Left lung (tissue), 14 donors: ENCODE measurements at places on chromosomes 1 and 21. TPM values are rescaled to one million over a fixed set of nuclear protein-coding genes. Genes with fewer than 3 reads are reported as not detected.

The NHLH2 gene
- polyA plus RNA-seq, result not detected

The NR1I3 gene
- 1.5 TPM for polyA plus RNA-seq

The RASAL2 gene
- polyA plus RNA-seq, result 35.2 TPM

The ICOSLG gene
- 2.3 TPM for polyA plus RNA-seq

The CD247 gene
- polyA plus RNA-seq, result 1.9 TPM

The GJB4 gene
- not detected for polyA plus RNA-seq

The PDZK1 gene
- polyA plus RNA-seq, result 2.1 TPM

The GSTM5 gene
- 61.1 TPM for polyA plus RNA-seq

DNA sequence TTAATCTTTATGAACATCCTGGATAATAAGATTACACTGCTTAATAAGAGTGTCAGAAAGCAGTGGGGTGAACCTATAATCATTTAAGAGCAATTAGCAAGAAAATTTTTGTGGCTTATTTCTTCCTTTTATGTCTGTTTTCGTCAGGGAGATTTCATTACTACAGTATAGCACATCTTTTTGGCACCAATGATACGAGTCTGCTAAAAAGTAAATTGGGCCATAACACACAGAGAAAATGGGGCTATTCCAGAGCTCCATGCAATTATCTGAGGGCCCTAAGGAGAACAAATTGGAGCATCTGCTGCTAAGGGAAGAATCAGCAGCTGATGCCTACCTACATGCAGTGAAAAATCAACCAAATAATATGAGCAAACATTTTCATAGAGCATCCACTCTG lies 330.3 kb upstream of the NCAM2 start:
- no peak for DNase-seq

DNA sequence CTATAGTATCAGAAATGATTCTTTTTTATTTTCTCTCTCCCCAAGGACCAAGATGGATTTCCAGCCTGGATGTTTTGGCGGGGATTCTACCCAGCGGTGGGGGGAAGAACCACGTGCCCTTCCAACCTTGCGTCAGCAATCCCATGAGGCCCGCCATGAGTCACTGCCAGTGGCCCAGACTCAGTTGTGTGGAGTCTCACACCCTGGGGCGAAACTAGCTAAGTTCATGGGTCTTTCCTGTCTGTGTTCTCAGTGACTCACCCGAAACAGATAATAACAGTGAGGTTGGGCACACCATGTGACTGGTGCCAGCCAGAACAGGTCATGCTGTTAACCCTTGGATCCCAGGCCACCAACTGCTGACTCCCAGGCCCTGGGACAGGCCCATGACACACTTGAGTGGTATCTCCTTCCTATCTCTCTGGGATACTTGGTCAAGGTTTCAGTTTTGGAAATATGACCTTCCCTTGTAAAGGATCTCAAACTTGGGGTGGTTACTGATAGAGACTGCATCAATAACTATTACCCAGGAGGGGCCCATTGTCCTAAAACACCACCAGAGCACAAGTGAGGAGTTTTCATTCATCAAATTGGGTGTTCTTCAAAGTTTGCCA lies 98.0 kb upstream of the DUSP10 start:
- no peak for DNase-seq

GRCh38 chr1:41536361-41536802 lies 51.9 kb upstream of the EDN2 start:
- no peak for DNase-seq

GRCh38 chr1:19484798-19485361 lies 459 bp downstream of the CAPZB start:
- no peak for DNase-seq

DNA sequence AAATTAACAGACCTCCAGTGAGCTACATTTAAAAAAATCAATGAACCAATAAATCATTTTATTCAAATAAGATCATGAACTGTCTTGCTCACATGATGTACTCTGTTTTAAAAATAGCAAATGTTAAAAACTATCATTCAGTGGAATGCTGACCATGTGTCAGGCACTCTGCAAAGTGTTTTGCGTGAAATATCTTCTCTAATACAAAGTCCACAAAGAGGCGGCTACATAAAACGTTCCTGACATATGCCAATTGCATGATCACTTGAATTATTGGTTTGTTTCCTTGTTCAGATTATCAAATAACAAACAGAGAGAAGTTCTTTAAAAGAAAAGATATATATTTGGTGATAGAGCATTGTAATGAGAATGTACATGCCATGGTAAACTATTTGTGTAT lies 10.7 kb downstream of the FMO2 start:
- DNase-seq, result no peak

DNA sequence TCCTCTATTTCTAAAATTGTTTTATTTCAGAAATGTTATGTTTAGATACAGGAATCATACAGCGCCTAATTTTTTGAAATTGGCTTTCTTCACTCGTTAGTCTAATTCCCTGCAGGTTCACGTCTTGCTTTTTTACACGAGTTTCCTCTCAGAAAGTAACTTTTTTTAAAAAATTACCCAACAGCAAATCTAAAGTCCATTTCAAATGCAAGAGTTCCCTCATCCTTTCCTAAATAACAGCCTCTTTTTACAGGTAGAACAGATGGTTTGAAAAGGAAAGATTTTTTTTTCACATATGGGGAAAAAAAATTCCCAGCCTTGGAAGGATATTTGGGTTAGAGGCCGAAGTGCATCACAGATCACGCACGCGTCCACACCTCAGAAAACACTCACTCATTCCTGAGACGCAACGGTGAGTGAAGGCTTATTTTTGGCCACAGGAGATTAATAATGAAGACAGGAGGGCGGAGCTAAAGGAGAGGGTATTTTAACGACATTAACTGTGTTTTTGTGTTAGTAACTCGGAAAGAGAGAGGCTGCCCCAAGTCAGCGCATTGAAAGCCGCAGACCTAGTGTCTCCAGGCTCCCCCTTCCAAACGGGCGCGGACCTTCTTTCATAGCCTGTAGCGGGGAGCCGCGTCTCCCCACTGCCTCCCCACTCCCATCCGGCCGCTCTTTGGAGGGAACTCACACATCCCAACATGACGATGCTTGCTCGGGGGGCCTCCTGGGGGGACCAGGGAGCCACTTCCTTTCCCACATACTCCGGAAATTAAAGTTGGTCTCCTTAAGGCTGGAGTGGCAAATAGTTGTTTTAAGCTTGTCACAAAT lies 969 bp upstream of the RIPK4 start:
- no peak for DNase-seq

- DNase-seq, result no peak
Observed at GRCh38 chr1:31930836-31931592, 7.2 kb downstream of the PTP4A2 start.

GRCh38 chr1:76142771-76143540 lies 68.4 kb downstream of the ST6GALNAC3 start:
- DNase-seq, result no peak

DNA sequence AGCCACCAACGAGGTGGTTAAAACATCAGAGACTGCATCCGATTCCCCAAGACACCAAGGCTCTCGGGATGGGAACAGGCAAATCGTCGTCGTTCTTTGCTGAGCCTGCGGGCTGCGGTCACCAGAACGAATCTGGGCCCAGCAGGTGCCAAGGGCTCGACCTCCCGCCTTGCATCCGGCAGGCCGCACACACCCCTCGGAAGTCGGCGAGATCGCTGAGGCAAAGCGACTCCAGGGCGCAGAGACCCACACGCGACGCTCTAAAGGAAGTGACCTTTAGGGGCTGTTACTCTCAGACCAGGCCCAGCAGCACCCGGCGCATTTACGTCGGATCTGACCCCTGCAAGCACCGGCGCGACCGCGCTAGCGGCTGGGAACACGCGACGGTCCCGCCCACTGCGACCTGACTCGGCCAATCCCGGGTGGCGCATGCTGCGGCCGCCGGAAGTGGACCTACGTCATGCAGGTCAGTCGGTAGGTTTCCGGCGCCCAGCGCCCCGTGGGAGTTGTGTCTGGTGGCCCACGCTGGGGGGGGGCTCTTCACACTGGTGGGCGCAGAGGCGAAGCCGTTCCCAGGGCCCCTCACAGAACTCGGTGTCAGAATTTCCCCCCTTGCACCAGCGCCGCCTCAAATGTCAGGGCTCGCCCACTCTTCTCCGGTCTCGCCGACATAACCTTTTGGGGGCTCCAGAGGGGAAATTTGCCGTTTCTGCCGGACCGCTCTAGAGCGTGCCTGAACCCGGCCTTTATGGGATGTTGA lies 7.5 kb upstream of the PARK7 start:
- DNase-seq, result peak; percentile 83

GRCh38 chr1:246705368-246705767 lies 18.8 kb upstream of the SCCPDH start:
- DNase-seq, result no peak

DNA sequence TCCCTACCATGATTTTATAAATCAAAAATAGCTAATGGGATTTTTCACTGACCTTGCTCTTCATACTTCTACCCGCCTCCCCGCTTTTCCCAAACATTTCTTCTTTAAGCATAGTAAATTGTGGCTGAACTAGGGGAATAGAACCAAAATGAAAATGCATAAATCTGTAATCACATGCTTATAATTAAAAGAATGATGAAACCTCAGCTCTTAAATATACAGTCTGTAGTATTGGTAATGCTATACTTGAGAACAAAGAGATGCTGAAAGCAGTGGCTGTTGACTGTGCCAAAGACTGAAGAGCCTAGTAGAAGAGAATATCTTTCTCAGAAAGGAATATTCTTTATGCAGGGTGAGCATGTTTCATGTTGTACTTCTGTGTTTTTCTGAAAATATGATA lies 249.1 kb downstream of the GREM2 start:
- DNase-seq, result no peak

- DNase-seq, result no peak
Observed at GRCh38 chr1:232987774-232988140, 37.3 kb downstream of the NTPCR start.

DNA sequence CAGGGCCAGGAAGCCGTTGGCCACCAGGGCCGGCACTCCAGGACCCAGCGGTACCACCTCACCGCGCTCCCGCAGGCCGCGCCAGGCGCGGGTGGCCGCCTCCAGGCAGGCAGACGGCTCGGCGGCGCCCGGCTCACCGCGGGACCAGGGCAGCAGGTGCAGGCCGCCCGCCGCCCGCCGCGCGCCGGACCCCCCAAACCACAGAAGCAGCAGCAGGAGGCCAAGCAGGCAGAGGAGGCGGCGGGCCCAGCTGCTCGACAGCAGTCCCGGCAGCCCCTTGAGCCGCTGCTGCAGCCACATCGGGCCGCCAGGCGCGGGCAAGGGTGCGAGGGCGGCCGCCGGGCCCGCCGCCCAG lies 312 bp downstream of the KIAA2013 start:
- no peak for DNase-seq

- DNase-seq, result no peak
Observed at GRCh38 chr1:3727042-3727824, 25.0 kb upstream of the CCDC27 start.
